ENCODE measurements at places on chromosomes 2 and 18.

DNA sequence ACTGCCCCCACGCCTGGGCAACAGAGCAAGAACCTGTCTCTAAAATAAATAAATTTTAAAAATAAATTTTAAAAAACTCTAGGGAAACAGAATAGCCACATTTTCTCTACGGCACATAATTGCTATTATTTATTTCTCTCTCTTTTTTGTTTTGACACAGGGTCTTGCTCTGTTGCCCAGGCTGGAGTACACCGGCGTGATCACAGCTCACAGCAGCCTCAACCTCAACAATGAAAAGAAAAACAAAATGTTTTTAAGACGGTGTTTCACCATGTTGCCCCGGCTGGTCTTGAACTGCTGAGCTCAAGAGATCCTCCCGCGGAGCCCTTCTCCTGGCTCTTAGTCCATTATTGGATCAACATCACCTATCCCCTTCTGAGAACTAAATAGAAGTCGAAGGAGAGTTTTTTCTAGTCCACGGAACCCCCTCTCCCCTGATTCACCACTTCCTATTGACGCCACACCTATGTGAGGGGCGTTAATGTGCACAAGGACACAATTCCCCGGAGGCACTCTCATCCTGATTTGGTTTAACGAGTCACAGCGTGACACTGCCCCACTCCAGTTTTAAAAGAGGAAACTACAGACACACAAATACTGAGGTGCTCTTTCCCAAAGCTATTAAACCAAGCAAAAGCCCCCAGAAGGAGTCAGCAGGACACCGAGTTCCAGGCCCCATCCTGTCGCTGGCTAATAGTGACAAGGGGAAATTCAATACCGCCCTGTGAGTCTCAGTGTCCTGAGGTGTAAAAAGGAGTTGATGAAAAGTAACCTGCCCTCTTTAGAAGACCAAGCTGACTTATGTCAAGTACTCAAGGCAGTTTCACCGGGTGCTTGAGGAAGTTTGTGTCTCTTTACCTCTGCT is 1.1 kb downstream of the NPC1 start:
- peak; percentile 71 for DNase-seq

DNA sequence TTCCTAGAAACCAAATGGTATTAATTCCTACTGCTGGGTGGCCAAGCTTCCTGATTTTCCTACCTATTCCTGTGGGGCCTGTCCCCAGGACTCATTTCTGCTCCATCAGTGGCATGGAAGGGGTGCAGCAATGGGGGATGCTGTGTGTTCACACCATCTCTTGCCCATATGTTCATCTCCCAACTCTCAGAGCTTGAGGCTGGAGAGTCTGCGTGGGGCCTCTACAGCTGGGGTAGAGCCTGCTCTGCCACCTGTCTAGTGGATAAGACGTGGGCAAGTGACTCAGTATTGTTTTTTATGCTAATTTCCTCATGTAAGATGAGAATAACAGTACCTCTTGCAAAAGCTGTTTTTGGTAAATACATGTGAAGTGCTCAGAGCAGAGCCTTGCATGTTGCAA is 149.8 kb downstream of the ACTR3 start:
- DNase-seq = no peak

GRCh38 chr2:151654891-151655290 is 79.4 kb downstream of the NEB start:
- no peak for DNase-seq

GRCh38 chr2:149333636-149334035 is 3.2 kb downstream of the LYPD6 start:
- DNase-seq = no peak

GRCh38 chr2:107737756-107738155 is 88.9 kb upstream of the RGPD4 start:
- no peak for DNase-seq

DNA sequence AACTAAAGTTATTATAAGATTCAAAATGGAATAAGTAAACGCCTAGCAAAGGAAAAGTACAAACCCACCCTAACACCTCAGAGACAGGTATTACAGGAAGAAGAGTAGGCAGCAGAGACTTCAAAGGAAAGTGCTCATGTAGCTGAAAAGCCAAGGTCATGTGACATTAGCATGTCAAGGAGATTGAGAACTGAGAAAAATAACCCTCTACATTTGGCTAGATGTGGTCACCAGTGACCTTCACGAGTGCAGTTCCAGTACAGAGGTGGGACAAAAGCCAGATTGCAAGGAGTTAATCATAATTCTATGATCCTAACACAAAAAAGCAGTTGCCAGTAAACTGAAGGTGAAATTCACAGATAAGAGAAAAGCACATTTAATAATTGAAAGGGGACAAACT is 252.7 kb downstream of the ZEB2 start:
- DNase-seq = no peak

- no peak for DNase-seq
Measured at GRCh38 chr2:72512376-72512775, 313.5 kb downstream of the EXOC6B start.
